ENCODE measurements at places on chromosomes 2 and 18. TPM values are rescaled to one million over a fixed set of nuclear protein-coding genes. Genes with fewer than 3 reads are reported as not detected.

Gene HAAO
- total RNA-seq: 6.0 TPM

Gene SERPINB10
- not detected for total RNA-seq

Gene LINC00305
- 16.4 TPM for total RNA-seq

Gene B3GNT7
- total RNA-seq: 5.3 TPM

Gene APCDD1
- total RNA-seq: 3.1 TPM

Gene CNTNAP5
- 5.0 TPM for total RNA-seq

Gene COL3A1
- 0.31 TPM for total RNA-seq

Gene ASAP2
- total RNA-seq: 31.8 TPM

Gene LAMA3
- total RNA-seq: 1.7 TPM

Gene TEKT4
- not detected for total RNA-seq

Gene DSG1
- not detected for total RNA-seq

Gene KLHL29
- 17.5 TPM for total RNA-seq

- no peak overlapping the region for H3K4me3 ChIP-seq
- H3K27ac ChIP-seq: no peak overlapping the region
- H3K4me1 ChIP-seq: no peaks in the 10 kb centered on the region
- DNase-seq: no peak
- H3K36me3 ChIP-seq: no peaks in the 10 kb centered on the region
These were observed 112.2 kb upstream of the COPS8 start for GRCh38 chr2:236973343-236973980.

GRCh38 chr2:177675825-177676224, 283.3 kb downstream of the AGPS start:
- DNase-seq: no peak
- peaks cover 42% of the 10 kb centered on the region for H3K4me1 ChIP-seq
- H3K36me3 ChIP-seq: peaks cover 5% of the 10 kb centered on the region
- peaks cover 2% of the 10 kb centered on the region for H3K27me3 ChIP-seq
- H3K4me3 ChIP-seq: no peak overlapping the region

DNA sequence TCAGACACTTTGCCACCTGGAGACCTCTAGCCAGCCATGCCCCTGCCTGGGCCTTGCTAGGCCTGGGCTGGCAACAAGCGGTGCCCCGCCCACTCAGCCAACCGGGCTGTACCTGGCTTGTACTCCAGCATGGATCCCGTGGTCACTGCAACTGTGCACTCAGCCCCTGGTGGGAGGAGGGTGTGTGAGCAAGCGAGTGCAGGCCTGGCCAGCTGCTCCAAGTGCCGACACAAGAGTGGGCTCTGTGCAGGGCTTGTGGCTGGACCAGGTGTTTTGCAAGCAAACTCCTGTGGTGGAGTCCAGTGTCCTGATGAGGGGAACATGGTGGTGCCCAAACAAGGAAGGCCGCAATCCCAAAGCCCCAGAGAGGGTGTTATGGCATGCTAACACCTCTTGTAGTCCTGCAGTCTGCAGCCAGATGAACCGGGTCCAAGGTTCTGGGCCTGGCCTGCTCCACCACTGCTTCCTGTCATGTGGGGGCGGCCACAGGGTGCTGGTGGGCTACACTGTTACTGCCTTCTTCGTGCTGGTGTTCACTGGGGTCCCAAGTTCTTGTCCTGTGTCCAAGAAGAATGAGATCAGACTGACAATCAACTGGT, 60.1 kb upstream of the CD28 start:
- no peak for DNase-seq
- no peak overlapping the region for H3K27ac ChIP-seq
- no peak overlapping the region for H3K4me3 ChIP-seq
- H3K36me3 ChIP-seq: no peaks in the 10 kb centered on the region

- no peak overlapping the region for H3K27ac ChIP-seq
- no peak for DNase-seq
- H3K27me3 ChIP-seq: peaks cover 2% of the 10 kb centered on the region
- no peaks in the 10 kb centered on the region for H3K4me1 ChIP-seq
- no peak overlapping the region for H3K4me3 ChIP-seq
These were observed 166.6 kb upstream of the TANK start for GRCh38 chr2:160993654-160994061.

- no peak overlapping the region for H3K4me3 ChIP-seq
- no peak overlapping the region for H3K27ac ChIP-seq
- peaks cover 8% of the 10 kb centered on the region for H3K27me3 ChIP-seq
- H3K4me1 ChIP-seq: no peaks in the 10 kb centered on the region
- H3K36me3 ChIP-seq: no peaks in the 10 kb centered on the region
These were observed 75.8 kb downstream of the KCNG2 start for GRCh38 chr18:79873449-79874110.

DNA sequence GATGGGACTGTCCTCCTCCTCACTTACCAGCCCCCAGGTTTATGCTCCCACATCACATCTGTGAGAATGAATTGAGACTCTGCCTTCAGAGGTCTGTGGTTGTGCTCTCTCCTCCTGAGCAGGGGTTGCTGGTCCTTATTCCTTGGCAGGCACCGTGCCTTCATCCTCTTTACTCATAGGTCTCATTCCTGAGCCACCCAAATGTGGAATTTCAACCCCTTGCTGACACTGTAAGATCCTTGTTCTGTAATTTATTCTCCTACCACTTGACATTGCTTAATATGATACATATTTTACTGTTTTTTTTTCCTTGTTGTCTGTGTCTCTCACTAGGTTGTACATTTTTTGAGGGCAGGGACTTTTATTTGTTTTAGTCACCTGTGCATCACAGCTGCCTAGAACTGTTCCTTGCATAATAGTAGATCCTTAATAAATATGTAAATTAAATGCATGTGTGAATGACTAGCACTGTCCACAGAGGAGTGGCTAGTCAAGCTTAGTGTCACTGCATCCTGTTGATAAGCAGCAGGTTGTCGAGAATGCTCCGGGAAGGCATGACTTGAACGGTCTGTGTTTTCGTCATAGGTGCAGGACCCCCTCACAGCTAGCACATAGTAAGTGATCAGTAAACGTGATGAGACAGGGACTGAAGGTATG, 180.6 kb downstream of the ZNF407 start:
- H3K4me1 ChIP-seq: no peaks in the 10 kb centered on the region
- peaks cover 2% of the 10 kb centered on the region for H3K27me3 ChIP-seq
- H3K27ac ChIP-seq: no peak overlapping the region

- no peaks in the 10 kb centered on the region for H3K27me3 ChIP-seq
- H3K4me3 ChIP-seq: no peak overlapping the region
- no peaks in the 10 kb centered on the region for H3K36me3 ChIP-seq
- no peak overlapping the region for H3K27ac ChIP-seq
- peaks cover 8% of the 10 kb centered on the region for H3K4me1 ChIP-seq
These were observed 271.5 kb upstream of the MMADHC start for GRCh38 chr2:149858901-149859634.

DNA sequence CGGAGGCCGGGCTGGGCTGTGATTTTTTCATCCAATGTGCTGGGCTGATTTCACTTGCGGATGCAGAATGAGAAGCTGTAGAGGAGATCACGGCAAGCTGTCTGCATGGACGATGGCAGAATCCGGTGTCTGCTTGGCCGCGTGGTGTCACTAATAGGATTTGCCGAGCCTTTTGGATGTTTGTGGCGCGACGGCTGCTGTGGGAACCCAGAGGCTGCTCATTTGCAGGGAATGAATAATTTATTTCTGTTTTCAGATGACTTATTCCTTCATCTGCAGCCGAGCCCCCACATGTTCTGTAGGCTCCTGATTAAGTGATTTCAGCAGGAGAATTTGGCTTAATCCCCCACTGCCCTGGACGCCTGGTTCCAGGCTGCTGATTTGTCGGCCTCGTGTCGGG, 62.6 kb downstream of the ODC1 start:
- H3K4me1 ChIP-seq: peaks cover 44% of the 10 kb centered on the region
- H3K27ac ChIP-seq: no peak overlapping the region
- no peak overlapping the region for H3K4me3 ChIP-seq

- peaks cover 6% of the 10 kb centered on the region for H3K36me3 ChIP-seq
- H3K27ac ChIP-seq: no peak overlapping the region
- H3K27me3 ChIP-seq: peaks cover 10% of the 10 kb centered on the region
- H3K4me1 ChIP-seq: peaks cover 5% of the 10 kb centered on the region
These were observed 6.5 kb upstream of the GPR35 start for GRCh38 chr2:240618776-240619175.

Measured in endothelial cell (in vitro differentiated cells).